ENCODE measurements at places on chromosomes 7 and 10.

DNA sequence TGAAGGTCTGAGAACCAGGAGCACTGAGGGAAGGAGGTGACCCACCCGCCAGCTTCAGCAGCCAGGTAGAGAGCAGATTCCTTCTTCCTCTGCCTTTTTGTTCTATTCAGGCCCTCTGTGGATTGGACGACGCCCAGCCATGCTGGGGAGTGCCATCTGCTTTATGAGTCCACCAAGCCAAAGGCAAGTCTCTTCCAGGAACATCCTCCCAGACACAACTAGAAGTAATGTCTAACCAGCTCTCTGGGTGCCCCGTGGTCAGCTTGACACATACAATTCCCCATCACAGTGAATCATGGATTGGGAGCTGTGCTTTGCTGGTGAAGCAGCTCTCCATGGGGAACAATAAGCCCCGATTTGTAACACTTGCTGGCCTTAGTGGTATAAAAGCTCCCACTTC lies 125.2 kb downstream of the CCDC3 start:
- no peak for DNase-seq

GRCh38 chr7:5712566-5712965 lies 68.9 kb downstream of the RNF216 start:
- DNase-seq: no peak

DNA sequence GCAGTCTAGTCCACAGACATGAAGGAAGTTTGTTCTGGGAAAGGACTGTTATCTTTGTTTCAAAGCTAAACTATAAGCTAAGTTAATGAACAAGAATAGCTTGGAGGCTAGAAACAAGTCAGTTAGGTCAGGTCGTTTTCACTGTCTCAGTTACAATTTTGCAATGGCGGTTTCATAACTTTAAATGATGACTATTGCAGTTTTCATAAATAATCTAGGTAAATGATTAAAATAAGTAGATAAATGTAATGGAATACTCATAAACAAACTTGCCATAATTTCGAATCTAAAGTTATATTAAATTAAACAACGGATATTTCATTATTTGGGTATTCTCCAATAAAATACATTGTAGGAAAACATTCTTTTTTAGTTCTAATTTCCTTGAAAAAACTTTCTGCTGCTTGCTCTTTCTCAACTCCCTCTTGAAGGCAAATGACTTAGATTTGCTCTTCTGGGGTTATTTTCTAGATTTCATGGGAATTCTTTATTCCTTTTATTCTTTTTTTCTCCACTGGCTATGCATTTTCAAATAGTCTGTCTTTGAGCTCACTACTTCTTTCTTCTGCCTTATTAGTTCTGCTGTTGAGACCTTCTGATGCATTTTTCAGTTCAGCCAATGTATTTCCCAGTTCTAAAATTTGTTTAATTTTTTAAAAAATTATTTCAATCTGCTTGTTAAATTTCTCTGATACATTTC lies 103.8 kb upstream of the APBB1IP start:
- DNase-seq: no peak

DNA sequence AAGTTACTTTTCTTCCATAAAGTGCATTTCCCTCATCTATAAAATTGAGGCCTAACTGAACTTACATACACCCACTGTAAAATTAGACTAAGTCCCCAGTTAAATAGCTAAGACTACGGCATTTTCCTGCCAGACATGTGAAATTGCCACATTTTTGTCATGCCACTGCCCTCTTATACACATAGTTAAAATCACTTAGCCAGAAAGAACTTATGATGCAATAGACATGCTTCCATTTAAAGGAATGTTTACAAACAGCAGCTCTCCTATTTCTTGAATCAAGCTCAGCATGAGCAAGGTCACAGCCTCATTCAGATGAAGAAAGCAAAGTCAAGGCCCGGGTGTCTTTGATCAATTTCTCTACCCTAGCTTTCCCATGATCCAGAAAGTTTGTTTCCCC lies 175.7 kb downstream of the LRRN3 start:
- DNase-seq: no peak

- no peak for DNase-seq
These were observed 106.2 kb upstream of the INHBA start for GRCh38 chr7:41809116-41809515.

DNA sequence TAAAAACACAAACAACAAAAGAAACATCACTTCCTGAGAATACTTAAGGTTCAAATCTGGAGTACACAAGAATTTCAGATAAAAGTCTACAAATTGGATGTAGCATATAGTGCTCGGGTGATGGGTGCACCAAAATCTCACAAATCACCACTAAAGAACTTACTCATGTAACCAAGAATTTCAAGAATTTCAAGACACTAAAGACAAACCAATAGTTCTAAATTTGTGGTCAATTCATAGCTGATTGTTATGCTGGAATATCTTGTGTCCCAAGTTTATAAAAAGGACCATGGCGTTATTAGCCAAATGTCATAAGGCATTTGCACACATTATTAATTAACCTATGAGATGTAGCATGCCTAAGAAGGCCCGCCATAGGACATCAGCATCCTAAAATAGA lies 1204.1 kb upstream of the AUTS2 start:
- no peak for DNase-seq

DNA sequence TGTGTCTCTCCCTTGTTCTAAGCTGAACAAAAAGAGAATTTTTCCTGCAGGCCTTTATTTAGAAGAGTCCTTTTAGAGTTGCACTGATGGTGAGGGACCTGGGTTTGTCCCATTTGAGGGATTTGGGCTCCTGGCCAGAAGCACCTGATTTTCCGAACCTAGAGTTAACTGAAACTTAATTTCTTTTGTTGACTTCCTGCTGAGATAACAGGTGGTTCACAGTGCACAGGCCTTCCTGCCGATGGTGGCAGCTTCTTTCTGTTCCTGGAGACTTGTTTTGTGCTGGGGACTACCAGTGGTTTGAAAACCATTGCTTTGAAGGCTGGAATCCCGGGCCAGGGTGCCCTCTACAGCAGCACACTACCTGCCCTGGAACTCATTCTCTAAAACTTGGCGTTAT lies 99.2 kb downstream of the SUGCT start:
- no peak for DNase-seq
